Spleen (tissue), 13 donors: ENCODE measurements at places on chromosomes 16 and 17. TPM values are rescaled to one million over a fixed set of nuclear protein-coding genes. Genes with fewer than 3 reads are reported as not detected.
A peak's percentile ranks its signal among the peaks of the same experiment; 100 is the strongest.

DNA sequence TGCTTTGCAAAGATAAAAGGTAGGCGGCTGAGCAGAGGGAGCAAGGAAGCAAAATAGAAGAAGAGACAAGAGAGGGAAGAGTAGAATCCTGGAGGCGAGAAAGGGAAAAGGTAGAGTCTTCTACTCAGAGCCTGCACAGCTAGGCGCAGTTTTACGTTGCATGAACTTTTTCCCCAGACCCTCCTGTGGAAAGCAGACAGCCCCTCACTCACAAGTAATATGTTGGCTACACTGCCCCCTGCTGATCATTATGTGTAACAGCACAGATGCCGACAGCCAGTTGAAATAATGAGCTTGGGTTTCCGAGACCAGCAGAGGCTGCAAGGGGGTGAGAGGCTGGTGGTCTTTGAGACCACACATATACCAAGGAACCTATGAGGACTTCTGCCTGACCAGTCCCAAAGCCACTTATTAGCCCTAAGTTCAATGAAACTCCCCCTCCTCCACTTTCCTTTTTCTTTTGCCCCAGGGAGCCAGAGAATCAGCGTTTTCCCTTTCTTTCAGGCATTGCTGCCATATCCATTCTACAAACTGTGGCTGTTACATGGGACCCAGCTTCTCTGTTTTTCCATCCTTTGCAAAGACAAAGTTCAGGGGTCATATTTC lies 22.5 kb upstream of the CMTR2 start:
- no peak for DNase-seq

DNA sequence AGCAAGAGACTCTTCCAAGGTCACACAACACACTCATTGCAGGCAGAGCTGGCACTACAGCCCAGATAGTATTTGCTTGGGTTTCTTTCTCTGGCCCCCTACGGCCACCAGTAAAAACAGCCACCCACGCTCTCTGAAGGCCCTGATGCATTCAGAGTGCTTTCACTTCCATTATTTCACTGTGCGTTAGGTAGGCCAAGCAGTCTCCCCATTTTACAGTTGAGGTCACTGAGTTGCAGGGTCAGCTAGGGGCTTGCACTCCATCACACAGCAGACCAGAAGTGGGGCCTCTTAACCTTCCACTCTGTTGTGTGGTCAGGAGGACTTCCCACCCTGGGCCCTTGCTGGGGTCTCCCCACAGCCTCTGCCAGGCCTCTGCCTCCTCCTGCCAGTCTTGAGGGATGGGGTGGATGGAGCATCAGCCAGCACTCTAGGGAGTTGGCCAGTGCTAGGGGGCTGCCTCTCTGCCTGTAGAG lies 2.5 kb downstream of the TBX21 start:
- DNase-seq = peak; percentile 76

DNA sequence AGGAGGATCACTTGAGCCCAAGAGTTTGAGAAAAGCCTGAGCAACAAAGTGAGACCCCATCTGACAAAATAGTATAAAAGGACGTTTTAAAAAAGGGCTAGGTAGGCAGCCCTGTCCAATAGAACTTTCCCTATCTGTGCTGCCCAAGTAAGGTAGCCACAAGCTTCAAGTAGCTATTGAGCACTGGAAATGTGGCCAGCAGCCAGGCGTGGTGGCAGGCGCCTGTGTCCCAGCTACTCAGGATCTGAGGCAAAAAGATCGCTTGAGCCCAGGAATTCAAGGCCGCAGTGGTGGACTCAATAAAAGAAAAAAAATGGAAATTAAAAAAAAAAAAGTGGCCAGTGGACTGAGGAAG lies 1.5 kb upstream of the NQO1 start:
- peak; percentile 53 for DNase-seq

DNA sequence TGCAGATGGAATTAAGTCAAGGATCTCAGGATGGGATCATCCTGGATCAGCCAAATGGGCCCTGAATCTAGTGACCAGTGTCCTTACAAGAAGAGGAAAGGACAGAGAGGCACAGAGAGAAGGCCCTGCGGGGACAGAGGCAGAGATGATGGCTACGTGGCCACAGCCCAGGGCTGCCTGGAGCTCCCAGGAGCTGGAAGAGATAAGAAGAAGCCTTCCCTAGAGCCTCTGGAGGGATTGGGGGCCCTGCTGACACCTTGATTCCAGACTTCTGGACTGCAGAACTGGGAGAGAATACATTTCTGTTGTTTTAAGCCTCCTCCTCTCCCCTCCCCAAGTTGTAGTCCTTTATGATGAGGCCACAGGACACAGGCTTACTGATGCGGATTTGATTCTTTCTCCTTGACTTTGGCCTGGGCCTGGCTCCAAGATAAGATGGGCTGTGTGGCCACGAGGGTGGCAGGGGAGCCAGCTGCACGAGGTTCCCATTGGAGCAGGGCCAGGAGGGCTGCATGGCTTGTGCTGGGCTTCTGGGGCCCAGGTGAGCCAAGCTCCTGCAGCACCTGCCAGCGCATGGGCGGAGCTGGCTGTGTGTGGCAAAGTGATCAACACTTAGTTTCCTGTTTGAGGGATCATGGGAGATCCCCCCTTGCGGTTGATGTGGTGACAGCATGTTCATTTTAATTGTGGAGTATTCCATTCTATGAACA lies 146.1 kb downstream of the IRF8 start:
- peak; percentile 73 for DNase-seq

DNA sequence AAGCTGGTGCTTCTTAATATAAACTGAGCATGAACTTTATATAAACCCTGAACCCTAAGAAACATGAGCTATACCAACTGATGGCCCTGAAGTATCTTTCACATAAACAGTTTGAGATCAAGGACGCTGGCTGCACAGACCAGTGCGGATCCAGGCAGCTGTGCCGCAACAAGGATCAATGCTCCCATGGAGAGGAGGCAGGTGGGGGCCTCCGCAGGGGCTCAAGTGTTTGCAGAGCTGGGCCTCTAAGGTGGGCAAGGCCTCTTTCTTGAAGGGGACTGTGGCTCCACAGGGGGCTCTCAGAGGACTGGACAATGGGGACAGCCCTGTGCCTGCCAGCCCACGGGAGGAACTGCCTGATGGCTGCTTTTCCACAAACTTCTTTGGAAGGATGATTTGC lies 46.0 kb downstream of the NDEL1 start:
- no peak for DNase-seq

DNA sequence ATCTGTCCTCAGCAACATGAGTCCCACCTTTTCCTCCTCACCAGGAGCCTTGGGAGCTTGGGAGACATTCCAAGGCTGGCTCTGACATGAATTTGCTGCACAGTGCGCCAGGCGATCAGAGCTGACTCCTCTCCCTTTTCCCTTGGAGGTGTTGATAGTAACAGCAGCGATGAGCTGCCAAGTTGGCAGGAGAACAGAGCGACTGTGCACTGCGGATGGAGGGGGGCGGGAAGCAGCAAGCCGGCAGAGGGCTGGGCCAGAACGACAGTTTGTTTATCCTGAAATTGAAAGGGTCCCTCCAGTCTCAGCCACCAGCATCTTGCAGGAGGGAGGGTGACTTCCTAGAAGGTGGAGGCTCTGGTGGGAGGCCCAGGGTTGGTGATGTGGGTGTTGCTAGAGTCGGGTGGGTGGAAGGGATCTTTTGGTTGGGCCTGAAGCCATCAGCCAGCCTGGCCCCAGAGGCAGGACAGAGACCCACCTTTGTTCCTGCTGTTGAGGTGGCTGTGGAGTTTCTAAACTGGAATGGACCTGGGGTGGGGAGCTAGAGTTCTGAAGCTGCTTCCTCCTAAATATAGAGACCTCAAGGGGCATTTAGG lies 22.5 kb upstream of the DYNLL2 start:
- DNase-seq = peak; percentile 61

DNA sequence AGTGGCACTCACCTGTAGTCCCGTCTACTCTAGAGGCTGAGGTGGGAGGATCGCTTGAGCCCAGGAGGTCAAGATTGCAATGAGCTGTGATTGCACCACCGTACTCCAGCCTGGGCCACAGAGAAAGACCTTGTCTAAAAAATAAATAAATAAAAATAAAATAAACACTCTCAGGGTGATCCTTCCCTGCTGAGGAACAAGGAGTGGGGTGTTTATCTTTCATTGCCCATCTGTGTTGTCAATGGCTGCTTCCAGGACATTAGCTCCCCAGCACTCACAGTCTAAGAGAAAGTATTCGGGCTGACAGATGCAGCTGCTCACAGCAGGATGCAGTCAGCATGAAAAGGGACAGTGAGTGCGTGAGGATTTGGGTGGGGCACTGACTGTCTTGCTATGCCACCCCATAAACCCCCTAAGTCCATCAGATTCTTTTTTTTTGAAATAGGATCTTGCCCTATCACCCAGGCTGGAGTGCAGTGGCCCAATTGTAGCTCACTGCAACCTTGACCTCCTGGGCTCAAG lies 31.3 kb upstream of the RBBP6 start:
- no peak for DNase-seq

- no peak for DNase-seq
Observed at GRCh38 chr16:19741354-19741753, 23.3 kb downstream of the IQCK start.

INCA1 gene
- 1.6 TPM for total RNA-seq

AIPL1 gene
- 0.30 TPM for total RNA-seq

BRCA1 gene
- 10.0 TPM for total RNA-seq

TMEM114 gene
- total RNA-seq = not detected

GOSR2 gene
- total RNA-seq = 63.7 TPM

FBXO39 gene
- total RNA-seq = not detected

RHBDL3 gene
- not detected for total RNA-seq

RNF227 gene
- total RNA-seq = 5.5 TPM

MEFV gene
- 61.1 TPM for total RNA-seq
